ENCODE measurements at places on chromosomes 6 and 20.

- DNase-seq: no peak
Observed at GRCh38 chr6:168242940-168243225, 76.7 kb downstream of the DACT2 start.

DNA sequence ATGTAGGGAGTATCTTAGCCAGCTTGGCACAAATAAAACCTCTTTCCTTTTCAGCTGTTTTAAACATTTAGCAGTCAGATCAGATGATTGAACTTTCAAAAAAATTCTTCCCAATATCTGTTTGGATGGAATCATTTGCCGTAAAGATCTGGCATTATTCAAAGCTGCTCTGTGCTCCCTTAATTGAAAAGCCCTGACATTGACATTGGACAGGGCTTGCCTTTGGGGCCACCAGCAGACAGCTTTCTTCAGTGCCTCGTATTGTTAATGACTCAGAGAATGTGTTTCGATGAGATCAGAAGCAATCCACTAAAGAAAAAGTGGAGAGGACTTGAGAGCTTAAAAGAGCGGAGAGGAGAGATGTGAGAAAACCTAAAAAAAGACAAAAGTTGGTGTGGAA is 343.5 kb downstream of the NRN1 start:
- no peak for DNase-seq

- no peak for DNase-seq
Observed at GRCh38 chr6:18545726-18546125, 158.6 kb downstream of the RNF144B start.

- no peak for DNase-seq
Observed at GRCh38 chr6:150491131-150491810, 108.4 kb upstream of the PLEKHG1 start.

DNA sequence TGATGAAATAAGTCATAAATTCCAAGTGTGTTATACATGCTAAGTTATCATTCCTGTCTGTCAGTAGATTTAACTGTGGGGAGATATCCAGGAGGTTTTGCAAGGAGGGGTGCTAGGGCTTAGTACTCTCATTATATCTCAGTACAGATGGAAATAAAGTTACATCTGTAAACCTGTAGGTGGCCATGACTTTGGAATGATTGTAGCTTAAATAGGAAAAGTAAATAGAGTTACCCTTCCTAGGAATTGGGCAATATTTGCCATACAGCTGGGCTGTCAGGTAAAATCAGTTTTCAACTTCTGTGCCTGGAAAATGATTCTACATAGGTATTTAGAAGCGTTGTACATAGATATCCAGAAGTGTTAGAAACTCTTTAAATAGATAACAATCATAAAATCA is 19.8 kb upstream of the TGM3 start:
- DNase-seq: no peak

GRCh38 chr20:9360431-9360830 is 154.0 kb upstream of the LAMP5 start:
- DNase-seq: no peak

DNA sequence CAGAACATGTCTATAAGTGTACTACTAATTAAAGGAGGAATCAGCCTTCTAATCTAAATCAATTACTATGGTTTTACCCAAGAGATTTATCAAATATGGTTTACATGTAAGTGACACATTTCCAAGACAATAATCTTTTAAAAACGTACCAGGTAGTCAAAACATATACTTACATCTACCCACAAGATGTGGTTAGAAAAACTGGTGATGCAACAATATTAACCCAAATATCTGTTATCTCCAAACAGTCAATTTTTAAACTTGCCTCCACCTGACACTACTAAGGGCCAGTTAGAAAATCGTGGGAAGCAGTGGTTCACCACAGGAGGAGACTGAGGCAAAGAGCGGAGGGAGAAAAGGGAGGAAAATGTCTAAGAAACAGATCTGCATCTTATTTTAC is 28.0 kb downstream of the NOL7 start:
- no peak for DNase-seq

DNA sequence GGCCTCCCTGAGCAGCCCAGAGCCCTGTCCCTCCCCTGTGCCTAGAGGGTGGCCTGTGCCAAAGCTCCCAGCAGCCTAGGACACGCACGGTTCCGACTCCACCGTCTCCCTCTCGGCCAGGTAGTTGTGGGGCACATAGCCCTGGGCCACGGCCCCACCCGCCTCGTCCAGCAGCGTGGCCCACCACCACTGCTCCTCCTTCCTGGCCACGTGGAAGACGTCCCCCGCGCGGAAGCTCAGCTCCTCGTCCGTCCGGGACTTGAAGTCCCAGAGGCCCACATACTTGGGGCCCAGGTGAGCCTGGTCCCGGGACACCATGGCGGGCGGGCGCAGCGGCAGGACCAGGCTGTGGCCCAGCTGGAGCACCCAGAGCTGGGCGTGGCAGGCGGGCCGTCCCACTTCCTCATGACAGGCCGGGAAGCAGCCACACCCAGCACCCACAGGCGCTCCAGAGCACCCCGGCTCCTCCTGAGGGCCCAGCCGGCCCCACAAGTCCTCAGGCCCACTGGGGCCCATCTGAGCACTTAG is at the start of gene PTK6:
Gene PTK6 (minus strand): TSS at position 380 of the 528 bp plus-strand sequence. CDS start 62 bp downstream, at position 318.
- no peak for DNase-seq

GRCh38 chr20:12067686-12068085 is 150.0 kb downstream of the BTBD3 start:
- no peak for DNase-seq

GRCh38 chr20:43840382-43841070 is 74.1 kb upstream of the TOX2 start:
- peak; percentile 30 for DNase-seq

DNA sequence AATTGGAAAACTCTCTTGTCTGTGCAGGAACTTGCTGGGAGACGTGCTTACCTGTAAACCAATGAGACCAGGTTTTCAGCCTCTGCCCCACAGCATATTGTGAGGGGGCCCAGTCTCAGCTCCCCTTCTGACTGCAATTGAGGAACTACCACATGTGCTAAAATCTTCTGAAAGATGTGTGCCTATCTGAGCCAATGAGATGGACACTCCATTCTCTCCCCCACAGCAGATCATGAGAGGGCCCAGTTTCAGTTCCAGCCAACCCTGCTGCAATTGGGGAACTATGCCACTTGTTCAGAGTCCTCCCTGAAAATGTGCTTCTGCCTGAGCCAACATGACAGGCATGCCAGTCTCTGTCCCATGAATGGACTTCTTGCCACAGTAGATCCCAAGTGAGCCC is 20.9 kb upstream of the PI3 start:
- no peak for DNase-seq

DNA sequence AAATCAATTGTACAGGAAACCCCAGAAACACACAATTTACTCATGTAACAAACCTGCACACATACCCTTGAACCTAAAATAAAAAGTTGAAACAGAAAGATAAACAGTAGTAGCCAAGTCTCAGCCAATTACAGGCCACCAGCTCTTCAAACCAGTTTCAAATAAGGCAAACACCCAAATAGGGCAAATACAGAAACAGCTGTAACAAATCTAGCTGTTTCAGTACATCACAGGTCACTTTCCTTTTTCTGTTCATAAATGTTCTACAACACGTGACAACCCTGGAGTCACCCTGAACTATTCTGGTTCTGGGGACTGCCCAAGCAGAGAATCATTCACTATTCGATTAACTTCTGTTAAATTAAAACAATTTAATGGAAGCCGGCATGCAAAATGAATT is 329.0 kb downstream of the GJA1 start:
- no peak for DNase-seq

GRCh38 chr6:163354761-163355425 is 59.6 kb upstream of the QKI start:
- no peak for DNase-seq

- DNase-seq: no peak
Observed at GRCh38 chr6:38552121-38552520, 87.6 kb downstream of the BTBD9 start.

GRCh38 chr20:35839904-35840303 is 68.1 kb downstream of the PHF20 start:
- no peak for DNase-seq

GRCh38 chr20:40769677-40770285 is 80.7 kb upstream of the MAFB start:
- no peak for DNase-seq

DNA sequence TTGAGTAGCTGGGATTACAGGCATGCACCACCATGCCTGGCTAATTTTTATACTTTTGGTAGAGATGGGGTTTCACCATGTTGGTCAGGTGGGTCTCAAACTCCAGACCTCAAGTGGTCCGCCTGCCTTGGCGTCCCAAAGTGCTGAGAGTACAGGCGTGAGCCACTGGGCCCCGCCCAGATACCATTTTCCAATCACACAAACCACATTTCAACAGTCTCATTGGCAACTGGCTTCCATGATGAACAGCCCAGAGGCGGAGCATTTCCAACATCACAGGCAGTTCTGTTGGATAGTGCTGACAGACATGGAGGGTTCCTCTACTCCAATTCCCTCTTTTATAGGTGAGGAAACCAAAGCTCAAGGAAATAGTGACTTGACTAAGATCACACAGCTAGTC is 43.9 kb upstream of the PLCB4 start:
- DNase-seq: no peak

DNA sequence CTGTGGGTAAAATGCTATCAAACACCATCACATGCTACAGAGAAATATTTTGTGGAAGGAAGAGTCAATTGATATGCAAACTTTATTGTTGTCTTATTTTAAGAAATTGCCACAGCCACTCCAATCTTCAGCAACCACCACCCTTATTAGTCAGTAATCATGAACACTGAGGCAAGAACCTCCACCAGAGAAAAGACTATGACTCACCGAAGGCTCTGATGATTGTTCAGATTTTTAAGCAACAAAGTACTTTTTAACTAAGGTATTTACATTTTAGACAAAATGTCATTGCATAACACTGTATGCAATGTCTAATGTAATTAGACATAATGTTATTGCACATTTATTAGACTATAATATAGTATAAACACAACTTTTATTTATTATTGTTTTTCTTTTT is 26.2 kb upstream of the MMP24 start:
- DNase-seq: no peak

DNA sequence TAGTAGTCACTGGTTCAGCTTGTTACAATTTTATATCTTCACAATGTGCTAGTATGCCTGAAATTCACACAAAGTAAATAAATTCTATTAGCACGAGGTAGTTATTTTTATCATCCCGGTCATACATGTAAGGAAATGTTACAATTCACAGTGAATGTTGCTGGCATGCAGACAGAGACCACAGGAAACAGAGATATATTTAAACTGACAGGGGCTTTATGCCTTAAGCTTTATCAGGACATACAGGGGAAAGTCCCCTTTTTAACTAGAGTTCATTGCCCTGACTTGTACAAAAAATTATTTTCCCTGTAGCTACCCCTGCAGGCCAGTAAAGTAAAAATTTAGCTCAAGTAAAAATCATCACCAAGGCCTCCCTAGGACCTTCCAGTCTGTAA is 712.0 kb upstream of the NRSN1 start:
- DNase-seq: no peak

DNA sequence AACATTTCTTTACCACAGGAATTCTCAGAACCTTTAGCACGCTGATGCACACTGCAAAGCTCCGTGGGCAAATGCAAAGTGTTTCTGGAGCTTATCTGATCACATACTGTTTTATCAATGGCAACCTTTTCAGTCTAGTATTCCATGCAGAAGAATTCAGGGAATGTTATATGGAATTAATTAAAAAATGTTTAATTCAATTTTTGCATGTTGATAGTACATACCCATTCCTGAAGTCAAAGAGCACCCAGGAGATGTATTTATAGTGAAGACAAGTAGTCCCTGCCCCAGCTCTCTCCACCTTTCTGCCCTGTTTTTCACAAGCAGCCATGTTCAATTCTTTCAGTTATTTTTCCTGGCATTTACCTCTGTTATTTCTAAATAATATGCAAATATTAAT is 55.2 kb downstream of the DTNBP1 start:
- no peak for DNase-seq

GRCh38 chr6:108710030-108710429 is 138.2 kb upstream of the ARMC2 start:
- DNase-seq: no peak

GRCh38 chr6:149114167-149114566 is 203.3 kb upstream of the TAB2 start:
- DNase-seq: no peak

GRCh38 chr6:122859676-122860075 is 70.6 kb downstream of the SMPDL3A start:
- no peak for DNase-seq

DNA sequence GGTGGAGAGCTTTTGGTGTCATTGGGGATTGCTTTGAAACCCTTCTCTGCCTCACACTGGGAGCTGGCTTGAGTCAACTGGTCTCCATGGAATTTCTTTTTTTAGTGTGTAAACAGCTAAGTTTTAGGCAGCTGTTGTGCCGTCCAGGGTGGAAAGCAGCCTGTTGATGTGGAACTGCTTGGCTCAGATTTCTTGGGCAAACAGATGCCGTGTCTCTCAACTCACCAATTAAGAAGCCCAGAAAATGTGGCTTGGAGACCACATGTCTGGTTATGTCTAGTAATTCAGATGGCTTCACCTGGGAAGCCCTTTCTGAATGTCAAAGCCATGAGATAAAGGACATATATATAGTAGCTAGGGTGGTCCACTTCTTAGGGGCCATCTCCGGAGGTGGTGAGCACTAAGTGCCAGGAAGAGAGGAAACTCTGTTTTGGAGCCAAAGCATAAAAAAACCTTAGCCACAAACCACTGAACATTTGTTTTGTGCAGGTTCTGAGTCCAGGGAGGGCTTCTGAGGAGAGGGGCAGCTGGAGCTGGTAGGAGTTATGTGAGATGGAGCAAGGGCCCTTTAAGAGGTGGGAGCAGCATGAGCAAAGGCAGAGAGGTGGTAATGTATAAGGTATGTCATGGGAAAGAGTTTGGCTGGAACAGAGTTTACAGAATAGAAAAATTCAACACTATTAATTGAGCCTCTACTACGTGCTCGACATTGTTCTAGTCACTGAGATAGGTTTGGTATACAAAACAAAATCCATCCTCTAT is 31.2 kb downstream of the SRSF3 start:
- no peak for DNase-seq

DNA sequence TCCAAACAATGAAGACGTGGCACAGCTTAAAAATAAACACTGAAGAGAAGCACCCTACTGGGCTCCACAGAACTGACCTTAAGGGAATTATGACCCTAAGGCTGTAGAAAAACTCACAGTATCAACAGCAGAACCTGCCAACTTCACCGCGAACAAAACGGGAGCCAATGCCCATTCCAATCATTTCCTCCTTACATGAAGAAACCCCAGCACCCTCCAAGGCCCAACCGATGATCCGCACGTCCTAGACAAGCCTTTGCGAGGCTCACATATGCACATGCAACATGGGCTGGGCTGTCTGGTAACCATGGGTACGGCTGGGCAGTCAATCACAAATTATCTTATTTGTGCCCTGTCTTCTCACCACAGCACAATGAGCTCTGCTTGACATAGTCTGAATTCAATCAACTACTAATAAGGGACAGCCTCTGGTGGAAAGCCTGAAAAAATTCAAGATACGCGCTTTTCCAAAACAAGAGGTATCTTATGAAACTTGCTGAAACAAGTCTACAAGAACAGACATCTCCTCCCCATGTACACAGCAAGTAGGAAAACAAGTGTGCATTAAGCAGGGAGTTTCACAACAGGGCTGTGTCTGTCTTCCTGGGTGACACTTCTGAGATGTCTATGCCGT is 1.7 kb downstream of the DIDO1 start:
- DNase-seq: no peak

- no peak for DNase-seq
Observed at GRCh38 chr6:169093066-169093723, 160.5 kb downstream of the THBS2 start.
